ENCODE measurements at places on chromosomes 12 and 14.
A peak's percentile ranks its signal among the peaks of the same experiment; 100 is the strongest.

DNA sequence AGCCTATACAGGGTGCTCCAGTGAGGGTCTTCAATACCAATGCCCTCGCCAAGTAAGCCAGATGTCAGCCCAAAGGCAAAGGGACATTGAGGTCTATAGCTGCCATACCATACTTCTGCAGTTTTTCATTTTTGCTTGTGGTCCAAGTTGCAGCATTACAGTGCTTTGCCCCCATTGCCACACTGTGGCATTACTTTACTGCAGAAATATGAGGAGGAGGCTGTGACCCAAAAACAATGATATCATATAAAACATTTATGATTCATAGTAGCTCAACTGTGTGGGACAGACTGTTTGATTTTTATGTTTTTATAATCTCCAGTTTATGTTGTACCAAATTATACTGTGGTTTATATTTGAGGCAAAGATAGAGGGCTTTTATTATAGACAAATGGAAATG, 64.1 kb downstream of the KIAA0586 start:
- no peak for DNase-seq

DNA sequence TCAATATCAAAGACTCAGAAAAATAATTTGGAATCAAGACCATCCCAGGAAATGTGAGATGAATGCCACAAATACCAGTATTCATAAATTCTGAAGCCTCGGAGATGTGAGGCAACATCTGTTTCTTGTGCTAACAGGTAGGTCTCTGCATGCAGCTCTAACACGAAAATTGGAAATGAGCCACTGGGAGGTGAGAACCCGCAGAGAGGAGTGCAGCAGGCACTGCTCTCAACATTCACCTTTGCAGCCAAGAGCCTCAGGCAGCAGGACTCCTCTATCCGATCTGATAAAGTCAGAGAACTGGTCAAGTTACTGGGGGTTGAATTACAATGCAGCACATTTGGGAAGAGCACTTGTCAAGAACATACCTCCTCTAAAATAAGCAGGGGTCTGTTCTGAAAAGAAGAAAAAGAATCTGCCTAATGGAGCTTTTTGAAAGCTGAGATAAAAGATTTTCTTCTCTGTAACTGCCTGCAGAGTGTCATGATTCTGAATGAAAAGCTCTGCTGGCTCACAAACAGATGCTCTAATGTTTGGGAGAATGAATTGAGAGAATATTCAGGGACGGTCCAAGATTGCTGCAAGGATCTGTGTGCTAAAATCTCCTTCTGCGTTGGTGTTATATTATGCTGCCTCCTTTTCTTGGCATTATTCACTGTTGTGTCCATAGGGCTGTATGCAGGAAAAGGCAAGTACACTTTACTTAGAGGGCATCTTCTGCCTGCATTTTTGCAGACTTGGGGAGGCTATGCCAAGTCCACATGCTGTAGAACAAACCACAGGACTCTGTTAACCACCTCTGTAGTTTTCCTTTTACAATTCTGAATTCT, 209.6 kb upstream of the KRR1 start:
- no peak for DNase-seq

DNA sequence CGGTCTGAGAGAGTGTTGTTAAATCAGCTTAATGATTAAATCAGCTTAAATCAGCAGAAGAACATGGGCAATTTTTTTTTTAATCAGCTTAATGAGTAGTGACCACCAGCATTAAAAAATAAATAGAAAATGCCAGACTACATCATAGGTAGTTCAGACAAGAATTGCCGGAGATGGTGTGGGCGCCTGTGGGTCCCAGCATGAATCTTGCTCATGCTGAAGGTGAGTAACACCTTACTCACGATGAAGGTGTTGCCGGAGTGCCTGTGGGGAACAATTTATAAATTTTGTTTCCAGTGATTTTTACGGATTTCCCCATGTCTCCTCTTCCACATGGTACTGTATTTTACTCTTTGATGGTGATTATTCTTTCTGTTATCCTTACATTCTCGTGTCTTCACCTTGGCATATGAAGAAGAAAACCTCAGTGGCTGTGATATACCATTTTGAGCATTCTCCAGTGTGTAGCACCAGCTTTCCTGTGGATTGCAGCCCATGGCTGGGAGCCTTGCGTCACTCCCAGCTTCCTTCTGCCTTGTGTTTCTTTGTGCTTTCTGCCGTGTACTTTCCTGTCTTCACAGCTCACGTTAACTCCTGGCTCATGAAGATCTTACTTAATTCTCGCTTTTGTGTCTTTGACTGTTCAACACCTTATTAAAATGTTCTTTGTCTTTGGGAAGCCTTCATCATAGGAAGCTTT, 4.7 kb downstream of the TDRD9 start:
- DNase-seq: no peak

DNA sequence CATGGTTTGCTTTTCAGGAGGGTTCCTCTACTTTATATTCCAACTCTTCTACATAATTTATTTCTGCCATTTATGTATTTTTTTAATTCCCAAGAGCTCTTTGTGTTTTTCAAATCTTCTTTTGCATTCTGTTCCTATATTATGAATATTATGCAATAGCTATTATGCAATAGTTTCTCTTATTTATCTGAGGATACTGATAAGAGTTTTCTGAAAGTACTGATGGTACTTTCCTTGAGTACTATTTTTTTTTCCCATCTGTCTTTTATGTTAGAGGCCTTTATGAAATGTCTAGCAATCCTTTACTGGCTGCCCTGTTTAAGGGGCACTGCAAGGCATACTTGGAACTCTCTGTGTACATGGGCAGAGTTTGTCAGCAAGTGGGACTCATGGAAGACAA, 93.4 kb downstream of the SLC41A2 start:
- DNase-seq: no peak

GRCh38 chr14:36509069-36509917, 10.7 kb downstream of the NKX2-1 start:
- no peak for DNase-seq

DNA sequence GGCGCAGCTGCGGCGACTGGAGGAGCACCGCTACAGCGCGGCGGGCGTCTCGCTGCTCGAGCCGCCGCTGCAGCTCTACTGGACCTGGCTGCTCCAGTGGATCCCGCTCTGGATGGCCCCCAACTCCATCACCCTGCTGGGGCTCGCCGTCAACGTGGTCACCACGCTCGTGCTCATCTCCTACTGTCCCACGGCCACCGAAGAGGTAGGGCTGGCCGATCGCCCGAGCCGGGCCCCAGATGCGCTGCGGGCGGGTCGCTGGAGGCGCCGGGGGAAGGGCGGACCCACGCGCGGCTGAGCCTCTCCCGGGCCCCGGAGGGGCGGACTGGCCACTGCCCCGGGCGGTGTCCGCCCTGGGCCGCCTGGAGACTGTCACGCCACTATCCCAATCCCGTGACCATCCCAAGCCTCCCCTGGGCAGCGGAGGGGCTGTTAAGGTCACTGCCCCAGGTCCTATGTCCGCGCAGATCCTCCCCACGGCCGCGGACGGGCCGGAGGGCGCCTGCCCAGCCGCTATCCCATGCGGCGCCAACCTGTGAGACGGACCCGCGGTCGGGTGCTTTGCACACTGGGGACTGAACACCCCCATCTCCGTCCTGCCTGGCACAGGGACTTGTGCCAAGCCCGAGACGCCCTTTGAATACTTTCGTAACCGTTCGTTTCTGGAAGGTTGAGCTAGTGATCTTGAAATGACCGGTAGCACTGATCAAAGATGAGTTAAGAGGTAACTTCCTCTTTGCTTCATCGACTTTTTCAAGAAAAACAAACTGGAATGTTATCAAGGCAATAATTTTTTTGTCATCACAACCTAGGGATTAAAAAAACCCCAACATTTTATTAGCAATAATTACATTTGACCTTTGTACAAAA, 725 bp downstream of the CHPT1 start:
- DNase-seq: no peak

DNA sequence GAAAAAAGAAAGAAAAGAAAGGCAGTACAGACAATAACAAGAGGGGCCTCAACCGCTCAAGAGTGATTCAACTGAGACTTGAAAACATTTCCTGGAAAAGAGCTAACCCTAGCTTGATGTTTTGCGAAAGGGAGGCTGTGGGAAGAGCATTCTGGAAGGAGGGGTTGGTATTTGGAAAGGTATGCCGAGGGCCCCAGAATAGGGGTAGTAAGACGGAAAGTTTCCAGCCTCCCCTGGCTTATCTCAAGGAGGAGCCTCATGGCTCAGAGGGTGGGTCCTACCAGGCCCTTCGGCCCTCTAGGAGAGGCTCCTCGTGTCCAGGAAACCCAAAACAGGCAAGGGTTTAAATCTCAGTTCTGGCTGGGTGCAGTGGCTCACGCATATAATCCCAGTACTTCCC, 8.4 kb downstream of the RNU4-2 start:
- DNase-seq: no peak

DNA sequence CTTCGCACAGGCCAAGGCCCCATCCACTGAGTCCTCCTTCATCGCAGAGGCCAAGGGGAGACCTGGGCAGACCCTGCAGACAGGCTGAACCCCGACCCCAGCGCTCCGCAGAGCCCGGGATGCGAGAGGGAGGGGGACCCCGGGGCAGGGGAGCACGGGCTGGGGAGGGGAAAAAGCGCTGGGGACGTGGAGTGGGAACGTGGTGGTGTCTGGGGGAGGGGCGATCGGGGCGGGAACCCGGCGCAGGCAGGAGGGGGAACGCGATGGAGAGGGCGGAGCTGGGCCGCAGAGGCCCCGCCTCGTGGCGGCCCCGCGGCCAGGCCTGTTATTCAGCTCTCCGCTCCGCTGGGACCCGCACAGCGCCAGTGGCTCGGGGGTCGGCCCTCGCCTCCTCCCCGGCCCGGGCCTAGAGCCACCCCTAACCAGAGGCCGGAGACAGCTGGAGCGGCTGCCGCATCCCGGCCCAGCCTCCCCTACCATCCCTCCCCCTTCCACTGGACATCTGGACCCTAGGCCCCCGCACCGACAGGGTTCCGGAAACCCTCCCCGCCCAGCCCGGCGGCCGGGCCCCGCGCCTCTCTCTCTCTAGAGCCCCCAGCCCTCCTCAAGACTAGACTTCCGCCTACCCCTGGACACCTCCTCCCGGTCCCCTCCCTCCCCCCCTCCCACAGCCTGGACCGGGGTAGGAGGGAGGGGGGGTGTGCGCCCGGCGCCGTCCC, at the start of gene ARHGEF25:
Gene ARHGEF25 (plus strand): TSS at position 328 of the 719 bp plus-strand sequence. CDS start 460 bp downstream, outside the sequence.
- peak; percentile 62 for DNase-seq

GRCh38 chr14:100213956-100214769, 24.8 kb upstream of the YY1 start:
- DNase-seq: peak; percentile 98

DNA sequence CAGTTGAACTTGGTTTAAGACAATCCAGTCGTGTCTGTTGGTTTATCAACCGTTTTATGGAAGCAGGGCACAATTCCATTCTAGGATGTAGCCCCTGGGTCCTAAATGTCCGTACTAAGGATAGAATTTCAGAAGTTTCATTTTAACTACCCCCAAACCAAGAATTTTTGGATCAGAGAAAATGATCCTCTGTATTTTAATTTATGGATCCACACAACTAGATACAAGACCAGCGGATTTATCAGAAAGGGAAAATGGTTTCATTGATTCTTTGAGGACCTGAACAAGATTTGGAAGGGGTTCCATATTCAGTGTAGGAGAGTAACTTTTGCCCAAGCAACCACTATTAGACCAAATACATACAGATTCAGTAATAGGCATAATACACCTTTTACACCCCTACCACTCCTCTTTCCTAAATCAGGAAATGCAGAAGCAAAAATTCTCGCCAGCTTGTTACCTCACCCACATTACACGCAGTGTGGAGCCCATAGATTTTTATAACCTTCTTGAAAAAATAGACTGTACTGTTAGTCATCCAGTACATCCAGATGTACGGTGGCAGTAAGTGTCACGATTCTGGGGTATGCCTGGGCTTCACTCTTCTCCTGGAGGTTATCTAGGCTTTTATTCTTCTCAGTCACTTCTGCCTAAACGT, 1.4 kb upstream of the FBXL14 start:
- no peak for DNase-seq

GRCh38 chr12:15047611-15048010, 74.8 kb downstream of the PDE6H start:
- no peak for DNase-seq
